GF-D8 (cell line): ENCODE measurements at places on chromosomes 13 and 19.

DNA sequence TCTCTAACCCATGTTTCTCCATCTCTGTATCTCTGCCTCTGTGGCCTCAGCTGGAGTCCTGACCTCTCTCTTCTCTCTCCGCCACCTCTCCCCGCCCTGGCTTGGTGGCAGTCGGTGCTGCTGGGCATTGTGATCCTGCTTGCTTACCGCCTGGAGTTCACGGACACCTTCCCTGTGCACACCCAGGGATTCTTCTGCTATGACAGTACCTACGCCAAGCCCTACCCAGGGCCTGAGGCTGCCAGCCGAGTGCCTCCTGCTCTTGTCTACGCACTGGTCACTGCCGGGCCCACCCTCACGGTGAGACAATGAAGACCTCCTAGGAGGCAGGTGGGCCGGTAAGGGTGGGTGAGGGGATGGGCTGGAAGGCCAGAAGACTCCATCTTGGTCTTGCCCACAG, 4.2 kb downstream of the PLPPR2 start:
- DNase-seq, result no peak

DNA sequence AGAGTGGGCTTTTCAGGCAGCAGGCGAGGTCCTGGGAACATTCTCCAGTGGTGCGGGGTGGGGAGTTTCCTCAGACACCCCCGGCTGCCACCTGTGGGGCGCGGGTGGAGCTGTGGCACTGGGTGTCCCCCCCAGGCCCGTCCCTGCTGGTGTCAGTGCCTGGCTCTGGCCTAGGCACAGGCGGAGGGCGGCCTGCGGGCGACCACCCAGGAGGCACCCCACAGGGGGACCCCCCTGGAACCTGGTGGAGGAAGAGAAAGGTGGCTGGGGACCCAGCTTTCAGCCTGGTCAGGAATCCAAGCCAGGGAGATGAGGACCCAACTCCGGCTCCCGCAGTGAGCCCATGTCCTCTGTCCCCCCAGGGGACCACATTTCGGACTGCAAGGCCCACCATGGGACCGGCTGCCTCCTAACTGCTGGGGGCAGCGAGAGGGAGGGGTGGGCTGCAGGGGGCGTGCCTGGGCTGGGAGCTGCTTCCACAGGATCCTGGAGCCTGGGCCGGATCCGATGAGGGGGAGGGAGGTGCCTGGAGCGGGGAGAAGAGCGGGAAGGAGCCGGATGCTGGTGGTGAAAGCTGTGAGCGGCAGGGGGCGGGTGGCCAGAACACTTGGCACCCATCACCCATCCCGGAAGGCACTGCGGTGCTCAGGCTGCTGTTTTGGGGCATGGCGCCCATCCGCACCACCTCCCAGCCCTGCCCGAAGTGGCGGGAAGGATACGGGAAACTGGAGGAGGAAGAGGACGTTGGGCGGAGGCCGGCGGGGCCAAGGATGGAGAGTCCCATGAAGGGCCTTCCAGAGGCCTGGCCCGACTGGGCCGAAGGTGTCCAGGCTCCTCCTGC, 5.5 kb upstream of the CTXN1 start:
- no peak for DNase-seq

GRCh38 chr19:38742906-38743305, 1.4 kb downstream of the CAPN12 start:
- no peak for DNase-seq

DNA sequence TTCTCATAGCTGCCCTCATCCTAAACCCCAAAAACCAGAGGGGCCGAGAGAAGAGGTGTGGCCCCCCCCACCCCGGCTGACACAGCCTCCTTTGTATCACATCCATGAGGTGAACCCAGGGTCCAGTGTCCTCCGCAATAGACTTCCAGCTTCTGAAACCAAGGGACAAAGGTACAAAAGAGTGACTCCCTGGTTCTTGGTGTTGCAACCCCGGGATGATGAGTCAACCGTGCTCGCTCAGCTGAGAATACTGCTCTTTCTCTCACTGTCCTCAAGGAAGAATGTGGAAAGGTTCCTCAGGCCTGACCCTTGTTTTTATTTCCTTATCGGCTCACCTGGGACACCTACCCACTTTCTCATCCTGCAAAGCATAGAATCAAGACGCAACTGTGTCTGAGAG, 5.5 kb downstream of the SLC15A1 start:
- DNase-seq, result no peak

GRCh38 chr13:28492569-28493367, 2.2 kb downstream of the FLT1 start:
- no peak for DNase-seq

GRCh38 chr13:38759390-38759789, 72.5 kb downstream of the FREM2 start:
- DNase-seq, result no peak

DNA sequence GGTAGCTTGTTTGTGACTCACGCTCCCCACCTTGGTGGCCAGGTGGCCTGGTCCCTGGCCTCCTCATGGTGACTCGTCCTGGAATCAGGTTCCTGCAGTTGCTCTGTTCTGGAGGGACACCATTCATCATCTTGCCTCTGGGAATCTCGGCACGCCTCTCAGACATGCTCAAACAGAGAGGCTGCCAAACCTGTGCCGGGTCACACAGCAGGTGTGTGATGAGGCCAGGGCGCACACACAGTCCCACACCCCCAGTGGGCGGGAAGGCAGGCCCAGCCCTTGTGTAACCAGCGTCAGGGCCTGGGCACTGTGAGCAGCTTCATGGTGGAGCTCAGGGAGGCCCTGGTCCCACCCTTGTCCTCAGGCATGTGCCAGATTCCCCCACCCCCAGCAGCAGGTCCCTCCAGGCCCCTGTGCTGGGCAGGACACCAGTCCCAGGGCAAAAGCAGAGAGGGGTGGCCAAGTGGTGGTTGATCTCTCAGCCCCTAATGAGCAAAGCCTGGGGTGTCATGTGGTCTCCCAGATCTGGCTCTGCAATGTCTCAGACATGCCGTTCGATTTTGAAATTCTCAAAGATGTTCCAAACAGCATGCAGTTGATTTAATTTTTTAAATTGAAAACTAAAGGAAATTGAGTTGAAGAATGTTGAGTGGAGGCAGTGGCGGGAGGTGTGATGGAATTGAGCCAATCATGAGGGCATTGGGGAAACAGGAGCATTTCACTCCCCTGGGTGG, 12.1 kb downstream of the CEBPA start:
- no peak for DNase-seq

- no peak for DNase-seq
Observed at GRCh38 chr13:73967397-73968165, 166.6 kb downstream of the KLF12 start.

DNA sequence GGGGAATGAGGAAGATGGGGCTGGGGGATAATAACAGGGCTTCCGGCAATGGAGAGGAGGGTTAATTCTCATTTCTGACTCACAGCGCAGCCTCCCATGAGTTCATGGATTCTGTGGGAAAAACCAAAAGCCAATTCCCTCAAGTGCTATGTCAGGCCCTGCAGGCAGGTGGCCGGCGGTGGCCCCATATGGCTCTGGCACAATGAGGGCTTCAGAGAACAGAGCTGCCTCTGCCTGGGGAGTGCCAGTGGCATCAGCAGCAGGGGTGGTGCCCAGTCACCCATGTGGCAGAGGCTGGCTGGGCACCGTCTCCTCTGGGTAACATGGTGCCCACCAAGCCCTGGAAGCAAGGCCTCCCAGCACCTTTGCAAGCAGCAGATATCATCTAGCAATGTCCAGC, 69.1 kb downstream of the ALOX5AP start:
- no peak for DNase-seq

DNA sequence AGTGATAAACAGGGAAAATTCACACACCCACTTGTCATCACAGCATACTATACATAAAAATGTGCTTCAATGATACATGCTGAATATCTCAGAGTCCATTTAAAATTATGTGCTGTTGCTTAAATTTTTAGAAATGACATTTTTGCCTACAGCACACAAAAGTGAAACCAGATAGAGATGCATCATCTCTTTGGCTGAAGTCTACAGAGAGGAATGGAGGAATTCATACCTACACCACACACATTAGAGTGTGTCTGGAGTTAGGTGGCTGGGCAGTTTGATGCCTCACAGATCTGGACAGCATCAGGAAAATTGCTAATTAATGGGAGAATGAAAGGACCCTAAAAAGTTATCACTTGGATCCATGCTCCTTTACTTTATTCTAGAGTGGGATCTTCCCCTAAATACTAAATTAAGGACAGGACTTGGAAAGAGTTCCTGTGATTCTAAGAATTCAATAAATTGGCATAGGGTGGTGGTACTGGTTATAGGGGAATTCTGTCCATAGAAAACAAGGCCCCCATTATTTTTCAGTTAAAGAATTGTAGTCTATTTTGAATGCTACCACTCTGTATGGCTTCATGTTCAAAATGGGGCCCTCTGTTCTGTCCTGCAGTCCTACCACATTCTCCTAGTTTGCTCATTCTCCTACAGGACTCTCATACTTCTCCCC, 41.3 kb downstream of the RCBTB2 start:
- DNase-seq, result no peak

GRCh38 chr19:18218159-18218558, 8.1 kb downstream of the PDE4C start:
- DNase-seq, result no peak

DNA sequence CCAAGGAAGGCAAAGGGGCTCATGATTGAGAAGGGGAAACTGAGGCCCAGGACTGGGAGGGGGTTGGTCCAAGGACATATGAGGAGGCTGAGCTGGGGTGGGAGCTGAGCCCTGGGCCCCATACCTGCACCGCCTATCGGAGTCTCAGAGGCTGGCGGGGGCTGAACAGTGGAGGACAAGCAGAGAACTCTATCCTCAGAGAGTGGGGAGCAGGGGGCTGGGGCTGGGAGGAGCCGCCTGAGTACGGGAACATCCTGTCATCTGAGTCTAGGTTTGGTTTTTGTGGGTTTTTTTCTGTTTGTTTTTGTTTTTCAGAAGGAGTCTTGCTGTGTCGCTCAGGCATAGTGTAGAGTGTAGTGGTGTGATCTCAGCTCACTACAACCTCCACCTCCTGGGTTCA, 6.2 kb downstream of the ARRDC2 start:
- no peak for DNase-seq

DNA sequence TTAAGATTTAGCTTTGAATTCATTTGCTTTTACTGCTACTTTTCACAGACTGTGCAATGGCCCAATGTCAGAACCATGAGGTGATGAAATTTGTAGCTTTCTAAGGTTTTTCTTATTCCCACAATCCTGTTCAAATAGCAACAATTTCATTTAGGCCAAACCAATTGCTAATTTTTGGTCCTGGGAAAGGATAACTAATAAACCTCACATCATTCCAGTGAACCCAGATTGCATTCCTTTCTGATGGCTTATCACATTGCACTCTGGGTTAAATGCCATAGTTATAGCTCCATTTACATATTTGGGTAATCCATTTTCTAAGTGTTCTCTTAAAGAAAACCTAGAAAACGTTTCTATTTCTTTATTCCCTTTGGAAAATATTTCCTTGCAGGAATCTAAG, 22.9 kb upstream of the POMP start:
- no peak for DNase-seq

DNA sequence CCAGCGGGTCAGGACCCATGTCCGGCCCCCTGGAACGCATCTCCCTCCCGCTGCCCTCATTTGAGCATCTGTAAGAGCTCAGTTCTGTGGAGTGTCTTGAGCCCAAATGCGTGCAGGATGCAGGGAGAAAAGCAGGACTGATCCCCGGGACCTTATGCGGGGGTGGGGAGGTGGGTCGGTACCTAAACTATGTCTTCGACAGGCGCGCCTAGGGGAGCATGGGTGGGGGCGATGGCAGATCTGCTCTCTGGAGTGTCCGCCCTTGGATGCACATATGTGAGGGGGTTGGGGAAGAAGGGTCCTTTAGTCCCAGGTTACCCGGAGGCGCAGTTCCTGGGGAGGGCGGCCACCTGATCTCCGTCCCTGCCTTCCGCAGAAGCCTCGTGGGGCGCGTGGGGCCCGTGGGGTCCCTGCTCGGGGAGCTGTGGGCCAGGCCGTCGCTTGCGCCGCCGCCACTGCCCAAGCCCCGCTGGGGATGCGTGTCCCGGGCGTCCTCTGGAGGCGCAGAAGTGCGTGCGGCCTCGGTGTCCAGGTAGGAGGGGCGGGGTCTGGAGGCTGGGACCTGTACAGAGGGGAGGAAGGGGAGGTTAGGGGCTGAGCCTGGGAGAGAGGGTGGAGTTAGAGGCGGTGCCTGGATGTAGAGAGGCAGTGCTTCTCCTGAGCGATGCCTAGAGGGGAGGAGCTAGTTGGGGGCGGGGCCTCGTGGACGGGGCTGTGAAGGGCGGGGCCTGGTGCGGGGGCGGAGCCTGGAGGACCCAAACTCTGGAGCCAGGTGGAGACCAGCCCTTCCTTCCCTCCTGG, 2.9 kb downstream of the CILP2 start:
- no peak for DNase-seq

DNA sequence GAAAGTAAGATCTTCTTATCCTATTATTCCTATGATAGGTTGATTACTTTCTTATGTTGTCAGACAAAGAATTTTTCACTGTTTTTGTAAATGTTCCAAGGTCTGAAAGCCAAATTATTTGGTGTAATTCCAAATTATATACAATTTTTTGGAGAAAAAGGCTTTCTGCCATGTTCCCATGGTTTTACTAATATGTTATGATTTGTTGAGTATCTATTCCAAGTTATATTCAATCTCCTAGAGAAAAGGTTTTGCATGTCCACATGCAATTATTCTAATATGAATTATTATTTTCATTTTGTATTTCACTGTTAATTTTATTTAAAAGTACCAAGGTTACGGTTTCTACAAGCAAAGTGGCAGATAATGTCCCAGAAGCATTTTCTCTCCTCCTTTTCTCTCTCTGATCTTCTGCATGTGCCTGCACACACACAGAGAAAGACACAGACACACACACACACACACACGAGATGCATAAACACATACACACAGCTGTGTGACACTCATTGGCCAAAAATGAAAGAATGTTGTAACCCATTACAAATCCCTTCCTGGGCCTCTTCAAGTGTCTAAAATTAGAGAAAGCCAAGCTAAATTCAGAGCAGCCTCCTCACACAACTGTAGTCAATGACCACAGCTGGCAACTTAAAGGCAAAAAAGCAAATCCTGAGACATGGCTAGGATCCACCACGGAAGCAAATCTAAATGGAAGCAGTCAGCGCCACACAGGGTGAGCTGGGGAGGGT, 621.0 kb downstream of the EFNB2 start:
- no peak for DNase-seq

- DNase-seq, result no peak
Observed at GRCh38 chr19:7063764-7064418, 5.4 kb upstream of the MBD3L3 start.

GRCh38 chr13:46606970-46607369, 54.0 kb downstream of the LRCH1 start:
- DNase-seq, result no peak

DNA sequence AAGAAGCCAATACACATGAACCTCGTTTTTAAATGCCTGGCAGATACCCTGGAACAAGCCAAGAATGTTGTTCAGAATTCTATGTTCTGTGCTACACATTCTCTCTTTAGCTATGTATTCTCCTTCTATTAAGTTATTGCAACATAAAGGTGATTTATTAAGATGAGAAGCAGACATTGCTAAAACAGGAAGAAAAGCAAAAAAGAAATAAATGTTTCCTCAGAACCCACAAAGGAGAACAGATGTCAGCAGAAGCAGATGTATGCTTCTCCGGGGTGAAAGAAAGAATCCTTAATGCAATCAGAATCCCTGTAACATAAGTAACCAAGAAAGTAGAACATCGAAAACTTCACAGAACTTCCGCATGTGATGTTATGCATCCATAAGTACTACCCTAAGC, 302.9 kb downstream of the DCT start:
- DNase-seq, result no peak
